ENCODE measurements at places on chromosomes 13 and 19.

- no peak for DNase-seq
Measured at GRCh38 chr13:108166078-108166477, 49.3 kb downstream of the LIG4 start.

DNA sequence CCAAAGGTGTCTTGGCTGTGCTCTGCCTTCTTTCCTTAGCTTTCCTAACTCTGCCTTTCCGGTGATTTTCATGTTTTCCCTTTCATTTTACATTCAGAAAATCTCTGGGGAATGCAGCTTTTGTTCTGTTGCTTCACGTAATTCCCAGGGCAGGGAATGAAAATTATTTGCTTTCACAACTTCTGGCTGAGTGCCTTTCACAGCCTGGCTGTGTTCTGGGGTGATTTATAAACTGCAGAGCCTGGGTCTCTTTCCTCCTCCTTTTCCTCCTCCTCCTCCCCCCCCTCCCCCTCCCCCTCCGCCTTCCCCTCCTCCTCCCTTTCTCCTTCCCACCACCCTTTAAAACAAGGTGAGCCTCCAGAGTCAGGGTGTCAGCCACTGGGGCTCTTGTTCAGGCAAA is 84.3 kb downstream of the RNASEH2B start:
- peak; percentile 49 for DNase-seq

DNA sequence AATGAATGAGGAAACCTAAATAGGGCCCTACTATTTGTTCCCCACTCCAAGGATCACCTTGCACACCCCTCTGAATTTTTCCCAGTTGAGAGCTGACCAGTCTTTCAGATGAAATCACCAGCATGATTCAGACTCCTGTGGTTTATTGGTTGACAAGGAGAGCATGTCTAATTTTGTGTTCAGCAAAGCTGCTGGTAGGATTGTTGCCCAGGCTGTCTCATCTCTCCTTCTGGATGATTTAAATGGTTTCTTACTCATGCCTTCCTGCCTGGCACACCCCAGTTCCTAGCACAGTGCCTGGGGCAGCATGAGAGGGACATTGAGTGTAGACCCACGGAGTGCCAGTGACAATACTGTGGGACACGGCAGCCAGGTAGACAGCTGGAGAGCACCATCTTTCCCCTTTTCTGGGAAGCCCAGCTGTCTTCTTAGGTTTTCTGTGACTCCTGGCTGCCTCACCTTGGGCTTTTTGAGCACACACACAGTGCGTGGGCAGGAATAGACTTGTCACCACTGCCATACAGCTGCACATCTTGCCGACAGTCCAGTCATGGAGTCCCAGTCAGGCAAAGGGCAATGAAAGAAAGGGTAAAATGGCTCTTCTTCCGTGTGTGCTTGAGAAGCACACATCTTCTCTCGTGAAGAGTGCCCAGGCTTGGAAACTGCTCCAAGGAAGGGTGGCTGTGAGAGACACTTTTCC is 12.3 kb downstream of the FGF9 start:
- DNase-seq: peak; percentile 27

GRCh38 chr13:29909975-29910674 is 59.7 kb upstream of the UBL3 start:
- peak; percentile 76 for DNase-seq

GRCh38 chr19:12778017-12778904 is 2.9 kb upstream of the HOOK2 start:
- peak; percentile 83 for DNase-seq

DNA sequence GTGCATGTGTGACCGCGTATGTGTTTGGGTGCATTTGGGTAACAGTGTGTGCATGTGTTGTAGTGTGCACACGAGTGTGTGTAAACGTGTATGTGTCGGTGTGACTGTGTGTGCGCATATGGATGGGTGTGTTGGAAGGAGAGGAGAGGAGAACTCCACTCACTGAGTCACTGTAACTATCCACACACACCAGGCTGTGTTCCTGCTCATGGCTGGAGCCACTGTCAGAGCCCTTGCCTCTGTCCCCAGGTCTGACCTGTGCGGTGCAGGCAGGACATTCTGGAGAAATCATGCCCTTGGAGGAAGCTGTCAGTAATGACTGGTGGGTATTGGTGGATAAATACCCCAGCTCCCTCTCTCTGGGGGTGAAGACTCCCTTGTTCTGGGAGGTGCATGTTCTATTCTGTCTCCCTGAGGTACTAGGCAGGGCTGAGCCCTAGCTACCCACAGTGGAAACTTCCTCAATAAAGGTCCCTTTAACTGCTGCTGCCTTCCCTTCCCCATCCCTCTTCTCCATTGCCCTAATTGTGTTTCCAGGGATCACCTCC is 48.4 kb downstream of the CYP4F22 start:
- DNase-seq: no peak

GRCh38 chr13:113973218-113974164 is at the start of gene C13orf46:
Gene C13orf46 (minus strand): TSS chr13:113974076. CDS start chr13:113973997, 79 bp downstream.
- DNase-seq: no peak

GRCh38 chr13:33272531-33273124 is 12.9 kb downstream of the STARD13 start:
- DNase-seq: no peak

GRCh38 chr13:70960841-70961443 is 852.7 kb upstream of the KLHL1 start:
- peak; percentile 16 for DNase-seq

DNA sequence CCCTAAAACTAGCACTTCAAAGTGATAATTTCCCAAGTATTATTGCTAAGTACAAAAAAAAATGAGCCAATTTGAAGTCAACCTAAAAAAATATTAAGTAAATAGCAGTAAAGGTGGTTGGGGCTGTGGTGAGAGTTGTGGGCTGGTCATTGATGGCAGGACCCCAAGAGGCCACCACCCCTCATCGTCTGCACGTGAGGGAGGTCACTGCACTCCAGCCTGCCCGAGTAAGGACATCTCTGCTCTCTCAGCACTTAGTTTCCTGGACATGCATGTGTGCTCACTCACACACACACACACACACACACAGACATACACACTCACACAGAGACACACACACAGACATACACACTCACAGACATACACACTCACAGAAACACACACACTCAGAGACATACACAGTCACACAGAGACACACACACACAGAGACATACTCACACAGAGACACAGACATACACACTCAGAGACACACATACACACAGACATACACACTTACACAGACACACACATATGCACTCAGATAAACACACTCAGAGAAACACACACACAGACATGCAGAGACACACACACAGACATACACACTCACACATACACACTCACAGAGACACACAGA is 127.2 kb upstream of the SOX1 start:
- DNase-seq: no peak

DNA sequence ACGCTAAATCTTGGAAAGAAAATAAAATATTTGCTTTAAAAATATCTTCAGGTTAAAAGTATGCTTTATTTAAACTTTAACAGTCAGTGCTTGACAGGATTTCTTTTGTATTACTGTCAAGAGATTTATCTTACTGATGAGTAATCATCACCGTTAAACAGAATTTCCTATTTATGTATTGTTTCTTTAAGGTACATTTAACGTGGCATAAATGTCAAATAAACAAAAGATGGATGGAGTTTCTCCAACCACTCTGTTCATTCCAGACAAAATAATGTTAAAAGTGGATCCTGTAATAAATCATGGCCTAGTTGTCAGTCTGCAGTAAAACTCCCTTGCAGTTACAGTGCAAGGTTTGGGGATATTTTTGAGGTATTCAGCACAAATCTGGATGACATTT is 298.3 kb downstream of the DIAPH3 start:
- DNase-seq: no peak

DNA sequence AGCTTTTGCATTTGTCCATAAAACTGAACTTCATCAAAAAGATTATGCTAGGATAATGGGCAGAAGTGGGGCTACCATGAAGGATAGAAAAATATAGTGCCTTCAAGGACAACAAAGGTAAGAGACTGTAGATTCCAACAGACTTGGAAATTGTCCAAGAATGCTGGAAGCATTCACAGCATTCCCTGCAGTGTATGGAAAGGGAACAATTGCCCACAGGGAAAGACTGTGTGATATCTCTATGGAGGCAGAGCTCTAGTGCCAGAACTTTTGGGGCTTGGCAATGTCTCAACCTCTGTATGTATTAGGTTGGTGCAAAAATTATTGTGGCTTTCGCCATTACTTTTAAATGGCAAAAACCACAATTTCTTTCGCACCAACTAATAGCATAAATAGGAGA is 1598.8 kb upstream of the MIR17HG start:
- no peak for DNase-seq

- DNase-seq: no peak
Measured at GRCh38 chr19:19115954-19116353, 22.3 kb downstream of the TMEM161A start.

GRCh38 chr13:33859691-33860303 is 41.8 kb downstream of the RFC3 start:
- DNase-seq: no peak

DNA sequence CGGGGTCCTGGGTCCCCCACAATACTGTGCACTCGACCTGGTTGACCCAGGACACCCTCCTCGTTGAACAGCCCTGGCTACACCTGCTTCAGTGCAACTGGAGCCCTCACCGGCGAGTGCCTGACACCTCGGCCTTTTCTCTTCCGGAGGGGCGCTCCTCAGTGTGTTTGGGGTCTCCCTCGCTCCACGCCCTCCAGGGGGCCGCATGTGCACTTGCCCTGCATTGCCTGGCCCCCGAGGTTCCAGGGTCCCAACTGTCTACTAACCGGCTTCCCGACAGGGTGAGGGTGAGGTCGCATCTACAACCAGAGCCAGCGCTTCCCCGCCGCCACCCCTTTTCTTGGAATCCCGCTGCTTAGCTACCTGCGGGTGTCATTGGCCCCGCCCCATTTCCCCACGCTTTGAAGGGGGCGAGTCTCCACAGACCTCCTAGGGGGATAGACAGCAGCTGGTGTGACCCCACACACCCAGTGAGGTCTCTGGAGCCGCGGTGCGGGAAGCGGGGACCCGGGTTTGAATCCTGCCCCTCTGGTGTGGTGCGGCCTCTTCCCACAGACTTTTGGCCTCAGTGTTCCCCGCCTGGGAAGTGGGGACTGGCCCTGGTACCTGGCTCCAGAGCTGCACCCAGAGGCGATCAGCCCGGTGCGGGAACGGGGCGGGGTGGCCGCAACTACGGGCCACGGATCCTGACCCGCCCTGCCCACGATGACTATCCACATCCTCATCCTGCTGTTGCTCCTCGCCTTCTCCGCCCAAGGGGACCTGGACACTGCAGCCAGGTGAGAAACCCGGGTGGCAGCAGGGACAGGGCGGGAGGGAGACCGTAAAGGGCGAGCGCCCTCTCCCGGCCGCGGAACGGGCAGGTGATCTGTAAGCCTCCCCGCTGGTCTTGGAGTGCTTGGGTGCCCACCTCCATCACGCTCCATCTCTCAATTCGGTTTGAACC is at the start of gene ADM5:
Gene ADM5, plus strand, starts transcription at position 462 of the 946 bp plus-strand sequence. Its CDS starts 244 bp downstream, at position 706.
- DNase-seq: no peak

DNA sequence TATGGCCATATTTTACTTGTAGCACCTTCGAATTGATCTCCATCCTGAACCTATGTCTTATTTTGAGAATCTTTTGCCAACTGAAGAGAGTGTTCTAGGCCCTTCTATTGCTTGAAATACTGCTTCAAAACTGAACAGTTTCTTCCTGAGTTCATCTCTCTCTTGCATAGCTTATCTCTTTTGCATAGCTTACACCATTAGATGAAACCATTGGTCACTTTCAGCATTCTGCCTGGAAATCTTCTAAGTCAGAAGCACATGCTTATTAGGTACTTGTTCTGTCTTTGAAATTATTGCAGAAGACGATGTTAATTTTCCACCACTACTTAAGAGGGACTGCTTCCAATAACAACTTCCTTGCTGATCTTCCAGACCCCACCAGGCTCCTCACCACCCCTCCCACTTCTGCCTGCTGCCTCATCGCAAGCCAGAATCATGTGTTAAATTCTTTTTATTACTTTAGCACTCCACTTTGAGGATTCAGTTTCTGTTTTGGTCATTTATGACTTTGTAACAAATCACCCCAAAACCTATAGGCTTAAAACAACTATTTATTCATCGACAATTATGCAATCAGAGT is 122.4 kb upstream of the MAB21L1 start:
- no peak for DNase-seq

- DNase-seq: peak; percentile 38
Measured at GRCh38 chr13:74000876-74001275, 133.3 kb downstream of the KLF12 start.

DNA sequence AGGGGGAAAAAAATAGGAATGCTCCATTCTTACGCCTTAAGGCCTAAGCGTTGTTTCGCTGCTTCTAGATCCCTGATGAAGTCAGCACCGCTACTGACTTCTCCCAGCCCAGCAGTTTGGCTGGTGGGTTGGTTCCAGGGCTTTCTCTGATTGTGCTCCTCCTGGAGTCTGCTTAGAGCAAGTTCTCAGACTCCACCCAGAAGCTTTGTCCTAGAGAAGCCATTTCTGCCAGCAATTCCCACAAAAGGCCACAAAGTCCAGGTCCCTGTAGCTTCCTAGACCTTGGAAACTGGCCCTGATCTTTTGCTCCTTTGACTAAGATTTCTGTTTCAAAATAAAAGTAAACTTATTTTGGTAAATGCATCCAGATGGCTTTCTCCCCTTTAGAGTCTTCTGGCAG is 65.4 kb downstream of the KCTD12 start:
- no peak for DNase-seq

DNA sequence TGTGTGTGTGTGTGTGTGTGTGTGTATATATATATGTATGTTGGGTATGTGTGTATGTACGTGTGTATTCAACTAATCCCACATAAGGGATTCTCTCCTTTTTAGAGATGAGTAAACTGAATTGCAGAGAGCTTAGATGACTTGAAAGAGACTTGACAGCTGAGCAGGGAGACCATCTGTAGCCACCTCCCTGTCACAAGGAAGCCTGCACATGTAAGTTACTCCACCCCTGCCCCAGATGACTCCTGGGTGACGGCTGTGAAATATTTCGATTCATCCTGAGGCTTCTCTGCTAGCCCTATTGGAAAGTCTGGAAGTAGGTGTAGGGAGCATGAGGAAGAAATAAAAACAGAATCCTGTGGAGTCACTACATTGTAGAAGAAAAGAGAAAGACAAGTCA is 480.4 kb downstream of the FOXO1 start:
- no peak for DNase-seq
